ENCODE measurements at places on chromosomes 7 and 10.

DNA sequence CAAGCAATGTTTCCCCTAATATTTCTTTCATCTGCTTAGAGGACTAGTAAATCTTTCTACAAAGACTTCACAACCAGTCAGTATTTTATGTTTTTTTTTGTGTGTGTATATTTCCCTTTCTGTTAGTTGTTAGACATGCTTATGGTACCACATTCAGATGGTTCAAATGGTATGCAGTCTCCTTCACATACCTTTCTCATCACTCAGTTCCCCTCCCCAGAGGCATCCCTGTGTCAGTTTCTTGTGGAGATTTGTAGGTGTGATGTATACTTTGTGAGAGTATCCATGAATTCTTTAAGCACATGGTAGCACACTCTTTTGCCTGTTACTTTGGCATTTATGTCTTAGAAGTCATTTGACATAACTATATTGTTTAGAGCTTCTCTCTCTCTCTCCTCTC is 4.4 kb downstream of the ZNF485 start:
- no peak for DNase-seq

DNA sequence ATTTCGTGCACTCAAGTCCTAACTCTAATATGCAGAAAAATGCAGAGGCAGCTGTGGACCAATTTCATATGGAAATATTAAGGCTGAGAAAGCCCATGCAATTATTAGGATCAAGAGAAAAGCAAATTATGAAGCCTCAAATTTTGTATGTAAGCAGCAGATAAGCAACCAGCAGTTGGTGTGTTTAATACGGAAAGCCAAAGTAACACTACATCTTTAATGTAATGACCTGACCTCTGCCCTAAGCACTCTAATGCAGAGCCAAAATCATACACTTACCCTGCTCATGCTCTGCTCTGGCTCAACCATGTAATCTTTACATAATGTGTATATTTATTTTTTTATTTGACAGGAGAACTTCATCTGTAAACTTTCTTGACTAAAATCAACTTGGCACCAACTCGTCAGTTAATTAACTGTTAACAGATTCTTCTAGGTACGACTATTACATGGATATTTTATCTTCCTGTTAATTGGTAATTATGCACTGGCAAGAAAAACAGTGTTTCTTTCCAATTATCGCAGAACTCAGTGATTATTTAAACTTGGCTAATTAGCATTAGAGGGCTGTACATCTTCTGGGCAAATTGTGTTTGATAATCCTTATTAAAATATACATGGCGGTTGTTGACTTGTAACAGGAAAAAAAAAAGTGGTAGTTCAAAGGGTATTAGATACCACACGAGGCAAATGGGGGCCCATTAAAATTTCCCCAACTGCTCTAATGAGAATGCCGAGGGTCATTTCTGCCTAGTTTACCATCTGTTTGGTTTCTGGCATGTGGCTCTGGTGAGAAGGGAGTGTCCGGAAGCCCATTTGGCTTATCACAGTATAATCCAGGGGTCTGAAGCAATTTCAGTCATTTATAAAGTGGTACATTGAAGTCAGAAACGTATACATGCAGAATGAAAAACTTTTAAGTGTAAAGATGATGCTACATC is 94.5 kb downstream of the RELN start:
- DNase-seq, result no peak

DNA sequence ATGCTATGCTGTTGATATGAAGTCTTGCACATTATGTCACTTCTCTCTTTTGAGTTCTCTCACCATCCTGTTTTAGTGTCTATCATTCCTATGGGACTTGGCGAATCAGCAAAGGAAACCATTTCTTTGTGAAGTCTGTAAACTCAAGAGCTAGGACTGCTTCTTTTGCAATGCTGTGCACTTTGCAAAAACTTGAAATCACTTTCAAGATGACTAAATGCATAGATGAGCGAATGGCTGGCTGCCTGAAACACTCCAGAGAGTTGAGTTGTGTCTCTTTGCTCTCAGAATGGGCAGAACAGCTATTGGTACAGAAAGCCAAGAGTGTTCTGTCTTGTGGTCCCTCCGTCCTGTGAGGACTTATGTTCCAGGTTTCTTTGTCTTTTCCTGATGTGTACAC is 18.3 kb upstream of the ELMO1 start:
- DNase-seq, result no peak

DNA sequence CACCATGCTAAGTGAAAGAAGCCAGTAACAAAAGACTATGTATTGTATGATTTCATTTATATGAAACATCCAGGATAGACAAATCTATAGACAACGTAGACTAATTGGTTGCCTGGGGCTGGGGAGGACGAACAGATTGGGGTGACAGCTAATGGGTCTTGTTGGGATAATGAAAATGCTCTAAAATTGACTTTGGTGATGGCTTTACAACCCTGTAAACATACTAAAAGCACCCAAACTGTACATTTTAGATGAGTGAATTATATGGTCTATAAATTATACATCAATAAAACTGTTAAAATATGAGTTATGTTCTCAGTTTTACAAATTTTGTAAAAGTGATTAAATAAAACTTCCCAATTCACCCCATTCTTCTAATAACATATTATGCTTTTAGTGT is 261.5 kb downstream of the ELMO1 start:
- no peak for DNase-seq

DNA sequence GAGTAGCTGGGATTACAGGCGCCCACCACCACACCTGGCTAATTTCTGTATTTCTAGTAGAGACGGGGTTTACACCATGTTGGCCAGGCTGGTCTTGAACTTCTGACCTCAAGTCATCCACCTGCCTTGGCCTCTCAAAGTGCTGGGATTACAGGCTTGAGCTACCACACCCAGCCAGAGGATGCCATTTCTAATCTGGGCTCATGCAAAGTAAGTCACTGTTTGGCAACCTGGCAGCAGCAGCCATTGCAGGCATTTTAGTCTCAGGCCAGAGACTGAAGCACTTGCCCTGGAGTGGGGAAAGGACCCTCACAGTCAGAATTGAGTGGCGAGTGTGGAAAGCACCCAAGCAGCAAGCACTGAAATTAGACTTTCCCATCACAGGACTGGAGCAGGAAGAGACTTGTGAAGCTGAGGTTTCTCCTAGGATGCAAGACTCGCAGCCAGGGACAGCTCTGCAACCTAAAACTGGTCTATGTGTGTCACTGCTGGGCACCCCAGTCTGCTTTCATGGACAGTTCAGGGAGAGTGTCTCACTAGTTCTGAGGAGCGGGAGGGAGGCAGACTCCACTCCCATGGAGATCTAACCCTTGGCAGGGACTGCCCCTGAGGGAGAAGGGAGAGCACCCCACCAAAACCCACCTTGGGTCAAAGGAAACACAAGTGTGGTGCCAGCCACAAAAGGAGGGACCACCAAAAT is 27.6 kb downstream of the SNX13 start:
- DNase-seq, result no peak

DNA sequence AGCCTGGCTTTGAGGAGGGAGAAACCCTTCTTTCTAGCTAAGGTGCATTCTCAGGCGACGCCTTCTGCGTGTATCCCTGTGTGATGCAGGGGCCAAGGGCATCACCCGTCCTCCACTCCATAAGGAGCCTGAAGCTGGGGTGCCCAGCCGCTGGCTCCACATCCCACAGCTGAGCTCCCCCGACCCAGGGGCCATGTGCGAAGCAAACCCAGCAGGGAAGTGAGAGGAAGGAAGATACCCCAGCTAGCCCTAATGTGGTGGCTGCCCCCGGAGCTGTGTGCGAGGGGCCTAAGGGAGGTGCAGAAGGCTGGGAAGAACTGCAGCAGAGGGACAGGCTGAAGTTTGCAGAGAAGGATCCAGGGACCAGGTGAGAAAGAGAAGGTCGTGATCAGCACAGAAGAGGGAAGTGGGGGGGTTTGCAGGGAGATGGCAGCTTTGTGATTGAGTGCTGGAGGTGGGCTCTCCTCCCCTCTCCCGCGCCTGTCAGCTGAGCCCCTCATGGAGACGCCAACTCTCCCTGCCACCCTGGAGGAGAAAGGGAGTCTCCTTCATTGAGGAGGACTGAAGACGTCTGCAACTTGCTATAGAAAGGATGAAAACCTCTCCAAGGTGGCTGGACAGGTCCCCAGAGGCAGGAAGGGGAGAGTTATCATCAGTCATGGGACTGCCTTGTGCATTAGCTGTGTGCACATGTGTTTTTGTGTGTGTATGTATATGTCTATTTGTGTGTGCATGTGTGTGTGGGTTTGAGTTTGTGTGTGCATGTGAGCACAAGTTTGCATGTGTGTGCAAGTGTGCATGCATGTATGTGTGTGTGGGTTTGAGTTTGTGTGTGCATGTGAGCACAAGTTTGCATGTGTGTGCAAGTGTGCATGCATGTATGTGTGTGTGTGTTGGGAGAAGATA is 3.5 kb upstream of the CALML5 start:
- DNase-seq, result no peak

DNA sequence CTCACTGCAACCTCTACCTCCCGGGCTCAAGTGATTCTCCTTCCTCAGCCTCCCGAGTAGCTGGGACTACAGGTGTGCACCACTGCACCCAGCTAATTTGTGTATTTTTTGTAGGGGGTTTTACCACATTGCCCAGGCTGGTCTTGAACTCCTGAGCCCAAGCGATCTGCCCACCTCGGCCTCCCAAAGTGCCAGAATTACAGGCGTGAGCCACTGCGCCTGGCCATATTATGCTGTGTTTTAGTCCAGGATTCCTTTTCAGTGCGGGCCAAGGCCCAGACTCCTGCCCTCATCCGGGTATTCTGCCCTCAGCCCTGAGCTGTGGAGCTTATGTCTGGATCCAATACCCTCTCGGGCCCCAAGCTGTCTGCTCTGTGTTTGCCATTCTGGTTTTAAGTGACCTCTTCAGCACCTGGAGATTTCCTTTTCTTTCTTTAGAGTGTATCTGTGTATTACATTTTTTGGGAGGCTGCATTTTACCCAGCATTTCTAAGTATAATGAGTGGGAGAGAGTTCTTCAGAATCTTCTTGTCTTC is 114.9 kb downstream of the BUB3 start:
- no peak for DNase-seq

- no peak for DNase-seq
These were observed 140.6 kb downstream of the ALOX5 start for GRCh38 chr10:45514291-45515270.

DNA sequence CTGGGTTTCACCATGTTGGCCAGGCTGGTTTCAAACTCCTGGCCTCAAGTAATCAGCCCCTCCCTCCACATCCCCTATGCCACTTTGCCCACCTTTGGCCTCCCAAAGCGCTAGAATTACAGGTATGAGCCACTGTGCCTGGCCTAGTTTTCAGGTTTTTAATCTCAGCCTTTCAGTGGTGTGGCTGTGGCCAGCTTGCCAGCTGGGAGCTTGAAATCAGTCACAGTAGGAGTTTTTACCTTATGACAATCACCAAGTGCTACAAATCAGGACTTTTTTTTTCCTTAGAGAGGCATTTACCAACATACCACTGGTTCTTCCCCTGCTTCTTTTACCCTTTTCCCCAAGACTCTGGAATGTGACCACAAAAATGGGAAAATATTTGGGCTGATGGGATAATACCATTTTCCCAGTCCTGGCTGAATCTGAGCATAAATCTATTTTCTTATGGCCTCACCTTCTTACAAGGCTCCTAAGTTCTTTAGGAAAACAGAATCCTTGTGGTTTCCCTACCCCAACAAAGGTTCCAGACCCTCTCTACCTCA is 6.2 kb downstream of the STEAP4 start:
- DNase-seq, result no peak

DNA sequence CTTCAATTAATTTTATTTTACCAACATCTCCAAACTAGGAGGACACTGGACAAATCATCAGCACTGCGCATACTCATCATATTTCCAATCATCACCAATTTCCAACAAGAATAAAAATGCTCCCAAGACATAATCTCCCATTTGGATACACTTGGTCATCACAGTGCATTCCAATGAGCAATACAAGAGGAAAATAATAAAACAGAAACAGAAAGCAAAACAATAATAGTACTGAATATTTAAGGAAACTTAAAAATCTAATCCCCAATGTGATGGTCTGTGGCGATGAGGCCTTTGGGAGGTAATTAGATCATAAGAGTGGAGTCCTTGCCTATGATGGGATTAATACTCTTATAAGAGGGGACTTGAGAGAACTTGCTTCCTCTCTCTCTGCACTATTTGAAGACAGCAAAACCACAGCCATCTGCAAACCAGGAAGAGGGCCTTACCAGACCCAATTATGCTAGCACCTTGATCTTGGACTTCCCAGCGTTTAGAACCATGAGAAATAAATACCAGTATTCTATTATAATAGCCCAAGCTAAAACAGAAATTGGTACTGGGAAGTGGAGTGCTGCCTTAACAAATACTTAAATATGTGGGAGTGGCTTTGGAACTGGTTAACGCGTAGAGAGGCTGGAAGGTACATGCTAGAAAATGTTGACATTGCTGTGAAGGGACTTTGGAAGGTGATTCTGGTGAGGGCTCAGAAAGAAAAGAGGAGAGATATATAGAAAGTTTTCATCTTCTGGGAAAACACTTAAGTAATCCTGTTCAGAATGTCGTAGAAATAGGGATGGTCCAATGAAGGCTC is 91.5 kb downstream of the JAZF1 start:
- DNase-seq, result no peak

DNA sequence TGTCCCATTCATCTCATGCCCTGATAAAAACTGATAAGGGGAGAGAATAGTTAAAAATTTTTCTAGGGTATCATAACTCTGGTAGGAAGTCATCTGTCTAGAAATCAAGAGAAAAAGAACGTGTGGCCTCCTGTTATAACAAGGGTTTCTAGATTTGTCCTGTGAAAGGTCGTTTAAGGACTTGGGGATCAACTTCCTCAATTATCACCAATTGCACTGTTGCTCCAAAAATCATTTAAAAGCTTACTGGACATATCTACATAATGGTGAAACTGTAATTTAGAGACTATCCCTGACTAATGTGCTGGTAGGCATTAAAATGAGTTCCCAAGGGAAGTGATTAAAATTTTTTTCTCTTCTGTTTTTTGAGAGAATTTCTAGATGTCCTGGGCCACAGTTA is 58.2 kb downstream of the GPR141 start:
- no peak for DNase-seq

GRCh38 chr7:149873970-149874643 is 338 bp downstream of the ATP6V0E2 start:
- no peak for DNase-seq

DNA sequence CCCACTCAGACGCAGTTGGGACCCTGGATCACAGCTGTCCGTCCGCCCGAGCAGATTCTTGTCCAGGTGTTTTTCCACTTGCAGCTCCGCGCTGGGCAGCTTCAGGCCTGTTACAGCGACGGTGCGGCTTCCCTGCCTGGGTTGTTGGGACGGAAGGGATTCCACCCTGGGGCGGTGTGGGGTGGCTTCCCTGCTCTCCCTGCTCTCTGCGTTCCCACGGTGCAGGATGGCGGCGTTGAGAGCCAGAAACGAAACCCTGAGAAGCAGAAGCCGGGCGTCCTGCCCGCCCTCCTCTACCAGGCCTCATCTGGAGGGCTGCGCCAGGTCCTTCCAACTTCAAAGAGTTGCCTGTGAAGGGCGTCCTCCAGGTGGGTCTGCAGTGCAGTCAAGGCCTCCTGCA is 194.4 kb downstream of the ADARB2 start:
- no peak for DNase-seq

- DNase-seq, result peak; percentile 26
These were observed 110.1 kb upstream of the KLF6 start for GRCh38 chr10:3895045-3895631.

GRCh38 chr7:99631295-99632109 is 14.8 kb downstream of the ZSCAN25 start:
- no peak for DNase-seq

GRCh38 chr7:106911959-106912358 is 46.9 kb downstream of the PIK3CG start:
- DNase-seq, result no peak
